Hypothalamus (tissue), 51 donors: ENCODE measurements at places on chromosomes 4 and X.
A peak's percentile ranks its signal among the peaks of the same experiment; 100 is the strongest.

- no peak for DNase-seq
Observed at GRCh38 chr4:2400841-2401609, 17.4 kb downstream of the ZFYVE28 start.

- no peak for DNase-seq
Observed at GRCh38 chr4:110268790-110269189, 70.4 kb upstream of the ELOVL6 start.

DNA sequence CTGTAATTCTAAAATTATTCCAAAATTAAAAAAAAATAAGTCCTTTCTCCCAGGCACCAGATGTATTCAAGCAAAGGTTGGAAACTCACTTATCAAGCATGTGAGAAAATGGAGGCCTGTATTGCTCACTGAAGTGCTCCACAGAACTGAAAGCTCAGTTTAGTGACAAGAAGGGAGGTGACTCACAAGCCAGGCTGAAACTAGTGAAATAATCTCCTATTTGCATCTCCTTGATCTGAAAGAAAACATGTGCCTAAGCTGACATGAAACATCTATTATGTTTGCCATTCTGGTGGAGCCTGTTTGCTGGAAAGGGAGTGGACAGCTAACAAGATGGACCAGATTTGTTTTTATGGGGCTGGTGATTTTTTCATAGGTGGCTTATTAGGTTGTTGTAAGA, 54.0 kb upstream of the AMELX start:
- DNase-seq = no peak

DNA sequence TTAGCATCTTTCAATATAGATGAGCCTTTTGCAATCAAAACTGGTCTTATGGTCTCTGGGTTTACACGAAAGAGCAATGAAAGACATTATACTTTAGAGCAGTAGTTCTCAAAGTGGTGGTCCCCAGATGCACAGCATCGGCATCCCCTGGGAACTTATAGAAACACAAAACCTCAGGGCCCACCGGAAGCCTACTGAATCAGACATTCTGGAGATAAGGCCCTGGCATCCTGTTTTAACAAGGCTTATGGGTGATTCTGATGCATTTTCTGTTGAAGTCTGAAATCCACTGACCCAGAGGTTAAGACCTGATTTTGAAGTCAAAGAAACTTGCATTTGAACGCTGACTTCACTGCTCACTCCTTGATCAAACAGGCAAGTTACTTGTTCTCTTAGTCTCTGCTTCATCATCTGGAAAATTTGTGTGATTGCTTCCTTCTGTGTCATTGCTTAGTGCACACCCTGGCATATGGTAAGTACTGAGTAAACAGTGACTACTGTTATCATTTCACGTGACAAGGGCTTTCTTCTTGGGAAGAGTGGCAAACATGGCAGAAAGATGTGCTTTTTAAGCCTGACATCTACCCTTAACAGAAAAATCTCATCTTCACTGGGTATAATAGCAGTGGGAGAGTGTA, 14.5 kb downstream of the CHRNA9 start:
- no peak for DNase-seq

- DNase-seq = no peak
Observed at GRCh38 chr4:54942721-54943120, 182.7 kb downstream of the KDR start.

- no peak for DNase-seq
Observed at GRCh38 chrX:152960115-152960514, 33.8 kb downstream of the PNMA5 start.

- DNase-seq = no peak
Observed at GRCh38 chr4:21888195-21888976, 60.2 kb downstream of the KCNIP4 start.

DNA sequence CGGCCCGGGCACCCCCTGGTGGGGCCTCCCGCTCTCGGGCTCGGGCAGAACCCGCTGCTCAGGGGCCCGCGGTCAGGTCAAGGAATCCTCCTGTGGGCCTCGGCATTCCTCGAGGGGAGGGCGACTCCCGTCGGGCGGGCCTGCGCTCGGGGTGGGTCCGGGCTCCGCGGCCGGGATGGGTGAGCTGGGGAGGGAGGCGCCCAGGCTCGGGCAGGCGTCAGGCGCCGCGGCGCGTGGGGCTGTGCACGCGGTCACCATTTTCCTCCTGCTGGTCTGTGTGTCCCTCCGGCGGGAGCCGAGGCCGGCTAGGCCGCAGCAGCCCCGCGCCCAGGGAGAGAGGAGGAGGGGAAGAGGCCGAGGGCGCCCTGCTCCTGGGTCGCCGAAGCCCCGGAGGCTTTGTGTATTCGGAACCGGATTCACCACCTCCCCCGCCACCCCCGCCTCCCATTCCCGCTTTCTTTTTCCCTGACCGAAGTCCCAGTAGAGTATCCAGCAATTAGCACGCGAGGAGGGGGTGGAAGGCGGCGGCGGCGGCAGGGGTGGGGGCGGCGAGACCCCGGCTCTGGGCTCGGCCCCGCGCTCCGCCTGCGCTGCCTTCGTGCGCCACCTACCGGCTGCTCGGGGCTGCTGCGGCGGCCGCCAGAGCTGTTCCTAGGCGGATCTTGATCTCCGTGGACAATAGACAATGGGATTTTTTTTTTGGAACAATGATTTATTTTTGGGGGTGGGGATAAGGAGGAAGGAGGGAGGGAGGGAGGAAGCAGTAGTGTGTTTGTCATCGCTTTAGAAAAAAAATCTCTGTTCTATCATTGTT, 99.0 kb upstream of the MAML3 start:
- peak; percentile 82 for DNase-seq

DNA sequence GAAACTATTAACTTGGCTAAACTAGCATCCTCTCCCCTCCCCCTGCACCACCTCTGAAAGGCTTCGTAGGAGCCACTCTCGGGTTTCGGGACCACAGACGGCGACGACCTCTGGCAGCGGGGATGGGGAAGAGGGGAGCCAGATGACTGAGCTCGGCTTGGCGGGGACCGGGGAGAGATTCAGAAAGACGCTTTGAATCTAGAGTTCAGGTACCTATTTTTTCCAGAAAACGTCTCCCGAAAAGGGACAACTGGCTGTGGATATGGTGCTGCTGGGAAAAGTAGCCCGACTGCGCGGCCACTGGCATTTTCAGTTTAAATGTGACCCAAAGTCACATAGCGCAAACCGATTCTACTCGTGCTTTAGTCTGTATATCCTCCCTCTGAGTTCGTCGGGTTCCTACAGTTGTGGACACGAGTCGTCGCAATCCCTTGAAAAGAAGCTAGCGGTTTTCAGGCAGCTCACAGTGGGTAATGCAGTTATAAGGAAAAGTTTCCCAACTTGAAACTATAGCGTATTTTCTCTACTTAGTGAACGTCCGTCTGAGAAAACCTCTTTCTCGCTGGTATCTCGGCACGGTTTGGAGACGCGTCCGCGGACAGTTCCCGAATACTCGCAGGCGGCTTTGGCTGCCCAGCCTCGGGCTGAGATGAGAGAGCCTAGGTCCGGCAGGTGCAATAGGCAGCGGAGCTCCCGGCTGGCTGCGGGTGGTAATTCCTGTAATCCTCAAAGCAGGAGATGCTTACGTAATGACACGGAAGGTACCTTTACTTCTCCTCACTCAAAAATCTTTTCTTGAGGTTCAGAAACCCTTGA, 1.3 kb downstream of the PARM1 start:
- peak; percentile 30 for DNase-seq

DNA sequence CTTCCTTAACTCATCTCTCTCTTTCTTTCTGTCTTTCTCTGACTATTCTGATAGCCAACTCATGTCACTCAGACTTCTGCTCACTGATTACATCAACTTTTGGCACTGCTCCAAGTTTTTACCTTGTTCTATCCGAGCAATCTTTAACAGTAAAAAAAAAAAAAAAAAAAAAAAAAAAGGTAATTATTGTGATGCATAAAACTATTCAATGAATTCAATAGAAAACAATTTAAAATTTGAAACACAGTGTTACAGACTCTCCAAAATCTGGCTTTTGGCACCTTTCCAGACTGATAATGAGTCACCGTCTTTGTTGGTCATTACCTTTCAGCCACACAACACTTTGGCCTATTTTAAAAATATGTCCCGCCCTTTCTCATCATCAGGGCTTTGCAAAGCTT, 229.5 kb downstream of the GALNTL6 start:
- no peak for DNase-seq

DNA sequence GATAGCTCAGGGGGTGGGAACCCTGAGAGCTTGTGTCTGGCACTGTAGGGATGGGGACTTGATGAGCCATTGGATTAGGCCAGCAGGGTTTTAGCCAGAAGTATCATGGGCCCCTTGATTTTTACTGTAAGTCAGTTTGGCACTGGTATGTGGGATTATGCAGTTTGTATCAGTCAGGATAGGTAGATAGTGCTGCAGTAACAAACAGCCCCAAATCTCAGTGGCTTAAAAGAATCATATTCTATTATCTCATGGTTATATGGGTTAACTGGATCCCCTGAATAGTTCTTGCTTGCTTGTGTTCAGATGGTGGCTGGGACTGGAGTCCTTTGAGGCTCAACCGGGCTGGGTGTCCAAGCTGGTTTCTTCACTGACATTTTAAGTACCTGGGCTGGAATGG, 56.5 kb downstream of the SORCS2 start:
- no peak for DNase-seq

DNA sequence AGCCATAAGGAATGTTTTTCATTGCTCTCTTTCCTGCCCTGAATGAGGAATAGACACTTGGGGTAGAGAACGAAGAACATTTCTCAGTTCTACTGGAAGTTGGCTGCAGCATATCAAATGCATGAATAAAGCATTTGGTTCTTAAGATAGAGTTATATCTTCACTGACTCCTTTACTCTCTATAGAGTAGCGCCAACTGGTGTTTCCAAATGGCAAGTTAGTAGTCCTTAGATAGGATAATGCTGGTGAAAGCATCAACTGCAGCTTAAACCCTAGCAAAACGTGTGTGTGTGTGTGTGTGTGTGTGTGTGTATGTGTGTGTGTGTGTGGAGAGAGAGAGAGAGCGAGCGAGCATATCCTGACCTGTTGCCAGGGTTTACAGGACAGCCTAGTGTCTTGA, 62.2 kb upstream of the FRMPD4 start:
- no peak for DNase-seq

GRCh38 chrX:17595456-17596035, 141.7 kb upstream of the SCML1 start:
- no peak for DNase-seq

DNA sequence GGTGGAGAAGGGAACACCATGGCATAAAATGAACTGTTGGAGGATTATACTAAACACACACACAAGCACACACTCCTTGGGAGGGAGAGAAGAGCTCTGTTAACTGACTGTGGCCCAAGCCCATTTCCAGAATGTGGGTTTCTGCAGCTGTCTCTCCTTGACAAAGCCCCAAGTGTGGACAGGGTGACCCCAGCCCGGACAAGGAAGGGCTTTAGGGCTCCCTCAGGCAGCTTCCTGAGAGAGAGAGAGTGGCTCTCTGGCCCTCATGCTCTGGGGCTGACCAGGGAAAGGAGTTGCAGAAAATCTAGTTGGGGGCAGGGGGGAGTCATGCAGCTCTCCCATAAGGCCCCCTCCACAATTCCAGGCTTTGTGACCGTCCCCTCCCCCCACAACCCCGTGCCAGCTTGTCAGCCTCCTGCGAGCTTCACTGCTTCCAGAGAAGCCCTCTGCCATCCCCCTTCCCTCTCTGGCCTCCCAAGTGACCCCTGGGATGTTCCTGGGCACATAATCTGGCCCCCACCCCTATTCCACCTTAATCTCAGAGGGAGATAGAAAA, 590 bp downstream of the ARHGEF9 start:
- DNase-seq = no peak

DNA sequence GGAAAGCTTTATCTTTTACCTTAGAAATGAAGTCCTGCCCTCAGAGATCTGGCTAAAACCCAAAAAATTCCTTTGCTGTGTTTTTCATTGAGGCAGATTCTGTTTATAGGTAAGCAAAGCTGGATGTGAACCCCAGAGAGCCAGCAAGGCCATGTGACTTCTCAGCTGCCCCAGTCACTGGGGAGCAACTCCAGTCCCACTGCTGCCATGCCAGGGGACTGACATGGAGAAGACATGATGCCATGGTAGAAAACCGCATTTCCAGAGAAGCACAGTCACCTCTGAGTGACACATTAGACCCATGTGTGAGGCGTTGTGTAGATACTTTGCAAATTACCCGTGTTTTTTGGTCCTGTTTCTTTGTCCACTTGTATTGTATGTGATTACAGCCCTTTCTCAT, 45.4 kb downstream of the PTTG2 start:
- no peak for DNase-seq

DNA sequence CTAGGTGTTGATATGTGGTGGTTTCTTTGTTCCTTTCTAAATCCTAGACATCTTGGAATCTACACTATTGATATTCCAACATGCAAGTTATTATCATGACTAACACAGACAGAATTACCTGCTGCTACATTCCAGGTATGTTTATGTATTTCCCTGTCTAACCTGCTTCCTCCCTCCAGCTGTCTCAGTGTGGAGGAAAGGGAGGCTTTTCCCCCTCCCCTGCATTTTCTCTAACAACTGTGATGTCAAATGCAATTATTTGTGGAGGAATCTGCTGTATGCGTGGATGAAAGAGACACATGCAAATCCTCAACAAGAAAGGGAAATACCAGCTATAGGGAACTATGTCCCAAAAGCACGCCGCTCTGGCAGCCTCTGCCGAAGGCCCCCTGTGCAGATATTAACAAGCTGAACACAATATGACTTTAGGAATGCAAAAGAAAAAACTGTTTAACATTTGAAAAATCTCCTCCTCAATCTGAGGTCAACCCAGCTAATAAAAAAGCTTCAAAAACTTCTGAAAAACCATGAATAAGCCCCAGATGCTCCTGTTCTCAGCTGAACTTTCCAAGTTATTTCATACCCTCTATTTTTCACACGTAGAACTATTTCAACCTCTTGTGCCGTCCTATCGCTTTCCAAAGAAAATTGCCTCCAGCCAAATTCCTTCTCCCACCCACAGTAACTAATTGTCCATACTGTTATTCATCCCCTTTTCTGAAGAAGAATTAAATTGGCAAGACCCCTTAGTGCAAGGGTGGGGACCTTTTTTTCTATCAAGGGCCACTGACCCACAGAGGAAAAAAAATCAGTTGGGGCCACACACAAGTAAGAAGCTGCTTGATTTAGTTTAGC, 225.1 kb upstream of the GPC4 start:
- DNase-seq = no peak

GRCh38 chr4:7399440-7400234, 35.1 kb downstream of the PSAPL1 start:
- DNase-seq = no peak

DNA sequence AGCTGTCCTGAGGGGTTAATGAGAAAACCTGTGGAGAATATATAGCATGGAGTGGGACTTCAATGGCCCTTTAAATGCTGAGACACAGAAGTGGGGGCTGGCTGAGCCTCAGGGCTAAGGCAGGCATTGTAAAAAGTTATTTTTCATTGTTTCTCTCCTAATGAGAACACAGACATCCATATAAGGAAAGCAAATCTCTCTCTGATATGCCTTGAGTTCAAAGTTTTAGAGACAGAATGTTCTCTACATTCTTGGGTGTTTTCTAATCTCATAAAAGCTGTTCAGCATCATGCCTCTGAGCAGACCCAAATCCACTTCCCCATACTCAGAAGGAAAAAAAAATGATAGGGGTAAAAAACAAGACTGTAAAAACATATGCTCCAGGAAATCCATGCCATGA, 16.8 kb upstream of the RAB40A start:
- no peak for DNase-seq

DNA sequence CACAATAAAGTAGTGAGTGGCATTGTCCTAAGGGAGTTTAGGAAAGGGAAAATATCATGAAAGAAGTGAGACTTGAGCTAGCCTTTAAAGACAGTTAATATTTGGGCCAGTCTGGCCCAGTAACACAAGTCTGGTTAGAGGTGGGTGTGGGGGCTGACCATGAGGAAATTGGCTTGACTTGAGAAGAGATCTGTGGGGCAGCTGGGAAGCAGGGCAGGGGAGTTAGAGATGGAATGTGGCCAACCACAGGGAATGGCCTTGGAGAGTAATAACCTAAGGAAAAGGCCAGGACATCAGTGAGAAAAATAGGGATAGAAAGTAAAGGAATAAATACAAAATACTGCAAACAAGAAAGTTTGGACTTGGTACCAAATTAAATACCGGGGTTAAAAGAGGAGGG, 71.3 kb downstream of the CLCN5 start:
- DNase-seq = no peak
